Adipocyte (in vitro differentiated cells): ENCODE measurements at places on chromosomes 7 and 10.
A peak's percentile ranks its signal among the peaks of the same experiment; 100 is the strongest.

- DNase-seq, result no peak
These were observed 2.4 kb upstream of the AIFM2 start for GRCh38 chr10:70135046-70135445.

- no peak for DNase-seq
These were observed 87.2 kb upstream of the UNC5B start for GRCh38 chr10:71124921-71125748.

DNA sequence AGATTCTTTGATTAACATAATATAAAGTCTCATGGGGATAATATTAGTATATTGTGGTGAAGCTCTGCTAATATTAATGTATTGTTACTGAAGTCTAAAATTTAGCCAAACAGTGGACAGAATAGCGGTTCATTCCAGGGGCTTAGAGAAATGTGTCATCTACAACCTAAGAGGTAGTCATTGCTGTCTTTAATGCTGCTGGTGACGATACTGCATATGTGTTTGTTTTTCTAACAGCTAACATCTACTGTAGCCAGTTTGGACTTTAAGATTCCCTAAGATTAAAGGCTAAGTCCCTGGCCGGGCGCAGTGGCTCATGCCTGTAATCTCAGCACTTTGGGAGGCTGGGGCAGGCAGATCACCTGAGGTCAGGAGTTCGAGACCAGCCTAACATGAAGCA, 102.0 kb upstream of the SAMD8 start:
- DNase-seq, result peak; percentile 10

GRCh38 chr7:29987083-29987482, 2.5 kb downstream of the SCRN1 start:
- peak; percentile 48 for DNase-seq

DNA sequence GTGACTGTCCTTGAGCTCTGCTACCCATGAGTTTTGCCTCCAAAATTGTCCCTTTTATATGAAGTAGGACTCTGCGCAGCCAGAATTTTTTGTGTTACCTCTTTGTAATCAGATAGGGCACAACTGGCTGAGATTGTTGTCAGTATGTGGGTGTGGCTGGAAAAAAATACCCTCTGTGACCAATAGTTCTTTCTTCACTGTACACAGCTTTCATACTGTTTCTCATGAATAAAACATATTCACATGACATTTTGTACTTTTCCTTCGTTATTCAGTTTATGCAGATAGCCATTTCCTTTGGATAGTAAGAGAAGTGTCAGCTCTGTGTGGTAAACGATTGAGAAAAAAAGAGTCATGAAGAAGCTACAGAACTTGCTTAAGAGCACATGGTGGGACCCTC, 49.6 kb upstream of the WNT8B start:
- DNase-seq, result no peak

GRCh38 chr10:34762603-34763299, 52.3 kb downstream of the PARD3 start:
- DNase-seq, result no peak

DNA sequence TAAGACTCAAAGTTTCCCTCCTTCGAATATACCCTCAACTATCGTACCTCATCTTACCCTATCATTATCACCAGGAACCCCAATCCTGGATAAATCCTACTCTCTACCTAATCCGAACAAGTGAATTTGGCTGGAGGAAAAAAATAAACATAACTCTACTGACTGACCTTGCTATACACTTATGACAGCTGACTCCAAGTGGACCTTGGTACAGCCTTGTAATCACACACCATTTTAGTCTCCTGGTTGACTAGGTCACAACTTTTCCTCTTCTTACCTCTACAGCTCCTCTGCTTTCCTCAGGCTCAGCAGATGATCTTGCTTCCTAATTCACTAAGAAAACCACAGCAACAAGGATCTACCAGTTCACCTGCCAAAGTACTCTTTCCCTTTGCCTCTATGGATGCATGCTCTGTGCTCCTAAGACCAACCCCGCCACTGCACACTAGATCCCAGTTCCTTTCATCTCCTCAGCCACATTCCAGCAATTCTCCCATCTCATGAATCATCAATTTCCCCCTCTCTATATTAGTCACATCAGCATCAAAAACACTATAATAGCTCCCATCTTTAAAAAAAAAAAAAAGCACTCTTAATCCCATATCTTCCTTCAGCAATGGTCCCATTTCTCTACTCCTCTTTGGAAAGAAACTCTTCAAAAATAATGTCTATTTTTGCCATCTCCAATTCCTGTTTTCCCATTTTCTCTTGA, 35.5 kb downstream of the COA1 start:
- no peak for DNase-seq

GRCh38 chr10:14571866-14572507, 202.7 kb downstream of the FAM107B start:
- DNase-seq, result peak; percentile 31

GRCh38 chr7:98981701-98982100, 103.4 kb downstream of the TRRAP start:
- no peak for DNase-seq

GRCh38 chr7:158060216-158060615, 527.4 kb downstream of the PTPRN2 start:
- DNase-seq, result no peak

DNA sequence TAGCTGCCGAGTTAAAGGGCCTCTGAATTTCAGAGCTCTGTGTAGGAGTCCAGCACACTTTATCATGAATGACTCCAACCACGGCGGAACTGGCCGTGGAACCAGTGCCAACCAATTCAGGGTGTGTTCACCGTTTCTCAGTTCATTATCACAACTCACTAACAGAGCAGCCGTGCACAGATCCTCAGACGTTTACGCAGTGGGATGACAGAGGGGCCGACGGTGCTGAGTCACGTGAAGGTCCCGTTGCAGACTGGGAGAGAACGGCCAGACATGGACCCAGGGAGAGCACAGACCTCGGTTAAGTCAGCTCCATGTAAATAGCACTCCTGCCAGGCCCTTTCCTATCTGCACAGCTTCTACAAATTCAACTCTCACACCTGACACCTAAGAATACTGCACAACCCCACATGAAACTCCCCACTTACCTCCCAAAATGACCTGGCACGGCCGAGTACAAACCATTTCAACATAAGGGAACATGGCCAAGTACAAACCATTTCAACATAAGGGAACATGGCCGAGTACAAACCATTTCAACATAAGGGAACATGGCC, 95.5 kb downstream of the DIP2C start:
- DNase-seq, result no peak

DNA sequence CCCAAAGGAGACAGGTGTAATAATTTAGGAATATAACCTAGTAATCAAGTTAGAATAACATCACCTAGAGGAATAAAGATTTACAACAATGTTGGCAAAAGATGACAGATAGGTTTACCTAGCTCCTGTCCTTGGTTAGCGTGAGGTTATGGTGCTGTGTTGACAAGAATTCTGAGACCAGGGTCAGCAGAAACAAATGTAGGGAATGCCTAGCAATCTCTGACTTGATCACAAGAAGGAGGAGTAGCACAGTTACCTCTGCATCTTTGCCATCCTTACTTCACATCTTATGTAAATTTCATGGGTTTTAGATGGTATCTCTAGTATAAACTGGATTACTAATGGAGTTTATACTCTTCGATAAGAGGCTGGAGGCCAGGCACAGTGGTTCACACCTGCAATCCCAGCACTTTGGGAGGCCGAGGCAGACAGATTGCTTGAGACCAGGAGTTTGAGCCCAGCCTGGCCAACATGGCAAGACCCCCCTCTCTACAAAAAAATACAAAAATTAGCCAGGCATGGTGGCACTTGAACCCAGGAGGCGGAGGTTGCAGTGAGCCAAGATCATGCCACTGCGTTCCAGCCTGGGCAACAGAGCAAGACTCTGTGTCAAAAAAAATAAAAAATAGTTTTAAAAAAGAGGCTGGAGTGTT, 37.1 kb downstream of the REEP3 start:
- no peak for DNase-seq

GRCh38 chr7:121563177-121563576, 167.1 kb upstream of the FAM3C start:
- peak; percentile 31 for DNase-seq

GRCh38 chr7:94266238-94266644, 128.5 kb upstream of the COL1A2 start:
- DNase-seq, result peak; percentile 61

- no peak for DNase-seq
These were observed 694.8 kb downstream of the KCNMA1 start for GRCh38 chr10:76942628-76943416.

GRCh38 chr7:7870555-7870954, 98.0 kb upstream of the GLCCI1 start:
- DNase-seq, result no peak

GRCh38 chr7:44172803-44173424, 16.3 kb downstream of the GCK start:
- DNase-seq, result no peak

DNA sequence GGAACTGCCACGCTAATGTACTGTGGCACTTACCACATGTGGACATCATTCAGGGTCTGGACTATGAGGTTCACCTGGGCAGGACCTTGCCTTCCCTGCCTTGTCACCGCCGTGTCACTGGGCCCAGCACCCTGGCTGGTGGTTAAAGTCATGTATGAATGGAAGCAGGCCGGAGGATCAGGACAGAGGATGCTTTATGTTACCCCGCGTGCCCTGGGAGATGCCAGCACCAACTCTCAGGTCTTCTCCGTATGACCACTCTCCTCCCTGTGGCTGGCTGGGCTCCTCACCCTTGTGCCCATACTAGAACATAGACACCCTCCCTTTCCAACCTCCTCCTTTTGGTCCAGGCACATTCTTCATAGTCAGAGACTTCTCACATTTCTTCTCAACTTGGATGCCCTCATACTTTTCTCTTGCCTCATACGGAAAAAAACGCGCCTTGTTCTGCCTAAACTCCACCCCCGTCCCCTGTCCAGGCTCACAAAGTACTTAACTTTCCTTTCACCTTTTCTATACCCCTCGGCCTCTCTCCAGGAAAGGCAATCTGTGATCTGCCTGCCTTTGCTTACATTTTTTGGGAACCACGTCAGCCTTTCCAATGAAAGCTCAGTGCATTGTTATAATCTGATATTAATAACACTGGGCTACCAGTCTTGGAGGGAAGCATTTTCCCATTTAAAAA, 240.0 kb downstream of the TEX36 start:
- no peak for DNase-seq

DNA sequence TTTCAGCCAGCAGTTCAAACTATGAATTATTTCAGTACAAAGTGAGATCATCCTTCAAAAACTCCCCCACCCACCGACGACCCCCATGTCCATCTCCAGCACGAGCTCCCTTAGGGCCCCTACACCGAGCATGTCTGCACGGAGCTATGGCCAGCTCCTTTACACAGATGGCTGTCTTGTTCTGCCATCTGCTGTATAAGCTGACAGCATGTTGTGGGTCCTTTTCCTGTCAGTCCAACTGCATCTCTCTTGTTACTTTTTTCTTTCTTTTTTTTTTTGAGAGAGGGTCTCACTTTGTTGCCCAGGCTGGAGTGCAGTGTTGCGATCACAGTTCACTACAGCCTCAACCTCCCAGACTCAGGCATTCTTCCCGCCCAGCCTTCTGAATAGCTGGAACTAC, 21.6 kb downstream of the NPC1L1 start:
- DNase-seq, result no peak

DNA sequence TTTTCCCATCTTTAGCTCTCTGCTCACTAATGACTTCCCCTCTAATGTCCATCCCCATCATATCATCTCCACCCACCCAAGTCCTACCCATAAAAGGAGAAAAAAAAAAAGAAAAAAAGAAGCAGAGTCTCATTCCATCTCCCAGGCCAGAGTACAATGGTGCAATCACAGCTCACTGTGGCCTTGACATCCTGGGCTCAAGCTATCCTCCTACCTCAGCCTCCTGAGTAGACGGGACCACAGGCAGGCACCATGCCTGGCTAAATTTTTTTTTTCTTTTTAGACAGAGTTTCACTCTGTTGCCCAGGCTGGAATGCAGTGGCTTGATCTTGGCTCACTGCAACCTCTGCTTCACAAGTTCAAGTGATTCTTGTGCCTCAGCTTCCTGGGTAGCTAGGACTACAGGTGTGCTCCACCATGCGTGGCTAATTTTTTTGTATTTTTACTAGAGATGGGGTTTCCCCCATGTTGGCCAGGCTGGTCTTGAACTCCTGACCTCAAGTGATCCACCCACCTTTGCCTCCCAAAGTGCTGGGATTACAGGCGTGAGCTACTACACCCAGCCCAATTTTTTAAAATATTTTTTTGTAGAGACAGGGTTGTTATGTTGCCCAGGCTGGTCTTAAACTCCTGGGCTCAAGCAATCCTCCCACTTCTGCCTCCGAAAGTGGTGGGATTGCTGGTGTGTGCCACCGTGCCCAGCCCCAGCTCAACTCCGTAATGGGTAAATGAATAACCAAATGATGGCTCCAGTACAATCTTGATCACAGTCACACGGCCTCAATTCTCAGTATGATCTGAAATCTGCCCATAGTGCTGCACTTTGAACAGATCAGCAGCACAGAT, 24.6 kb upstream of the SGMS1 start:
- no peak for DNase-seq

- DNase-seq, result no peak
These were observed 16.9 kb downstream of the MYO1G start for GRCh38 chr7:44961844-44962482.

DNA sequence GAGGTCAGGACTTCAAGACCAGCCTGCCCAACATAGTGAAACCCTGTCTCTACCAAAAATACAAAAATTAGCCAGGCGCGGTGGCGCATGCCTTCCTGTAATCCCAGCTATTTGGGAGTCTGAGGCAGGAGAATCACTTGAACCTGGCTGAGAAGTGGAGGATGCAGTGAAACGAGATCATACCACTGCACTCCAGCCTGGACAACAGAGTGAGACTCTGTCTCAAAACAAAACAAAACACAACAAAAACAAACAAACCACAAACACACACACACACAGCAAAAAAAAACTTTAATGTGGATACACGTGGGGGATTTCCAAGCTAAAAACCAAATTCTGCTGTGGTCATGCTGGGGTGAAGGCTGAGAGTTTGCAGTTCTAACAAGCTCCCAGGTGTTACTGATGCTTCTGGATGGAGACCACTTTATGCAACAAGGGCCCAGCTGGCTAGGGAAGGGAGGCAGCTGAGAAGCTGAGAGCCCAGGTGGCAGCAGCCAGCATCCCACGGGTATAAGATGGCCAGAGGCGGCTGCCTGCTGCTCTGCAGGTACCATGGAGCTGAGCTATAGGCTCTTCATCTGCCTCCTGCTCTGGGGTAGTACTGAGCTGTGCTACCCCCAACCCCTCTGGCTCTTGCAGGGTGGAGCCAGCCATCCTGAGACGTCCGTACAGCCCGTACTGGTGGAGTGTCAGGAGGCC, at the start of gene ZP3:
ZP3 (plus strand) TSS at position 538 of the 699 bp plus-strand sequence; CDS start at position 553, 15 bp downstream.
- DNase-seq, result no peak
